Stimulated activated CD4-positive, alpha-beta T cell treated with anti-CD3 and anti-CD28 coated beads, Interleukin-1b, Interleukin-23, amount 100 ng/mL, for 1 hour (primary cell): ENCODE measurements at places on chromosomes 4 and X.

DNA sequence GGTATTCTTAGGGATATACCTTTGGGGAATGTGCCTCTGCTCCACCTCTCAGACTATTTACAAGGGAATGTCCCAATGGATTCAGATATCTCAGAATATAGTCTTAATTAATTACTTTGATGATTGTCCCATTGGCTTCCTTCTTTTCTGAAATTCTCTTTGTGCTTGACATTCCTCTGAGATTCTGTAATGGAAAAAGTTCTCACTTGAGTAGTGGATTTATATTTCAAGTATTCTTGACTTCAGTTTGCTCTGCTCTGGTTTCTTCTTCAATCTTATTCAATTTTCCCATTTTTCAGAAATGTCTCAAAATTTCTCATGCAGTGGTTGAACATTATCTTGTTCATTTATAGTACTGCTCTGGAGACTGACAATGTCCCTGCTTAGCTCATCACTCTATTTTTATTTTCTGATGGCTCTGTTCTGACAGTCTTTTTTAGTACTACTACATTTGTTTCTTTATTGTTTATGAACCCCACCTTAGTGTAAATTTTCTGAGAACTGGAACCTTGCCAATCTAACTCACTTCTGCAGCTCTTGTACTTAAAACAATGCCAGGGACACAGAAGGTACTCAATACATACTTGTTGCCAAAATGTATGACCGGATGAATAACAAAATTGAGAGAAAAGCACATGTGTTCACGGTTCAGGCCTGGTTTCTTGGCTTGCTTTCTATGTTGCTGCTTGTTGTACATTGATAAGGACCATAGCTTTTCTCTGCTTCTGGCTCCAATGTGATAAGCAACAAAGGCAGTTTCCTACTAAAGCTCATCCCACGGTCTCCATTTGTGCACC, 471.7 kb downstream of the GASK1B start:
- no peak for DNase-seq

GRCh38 chrX:121671649-121672048, 624.2 kb downstream of the GLUD2 start:
- DNase-seq = no peak

- DNase-seq = no peak
These were observed 77.2 kb upstream of the DHRSX start for GRCh38 chrX:2577844-2578466.

DNA sequence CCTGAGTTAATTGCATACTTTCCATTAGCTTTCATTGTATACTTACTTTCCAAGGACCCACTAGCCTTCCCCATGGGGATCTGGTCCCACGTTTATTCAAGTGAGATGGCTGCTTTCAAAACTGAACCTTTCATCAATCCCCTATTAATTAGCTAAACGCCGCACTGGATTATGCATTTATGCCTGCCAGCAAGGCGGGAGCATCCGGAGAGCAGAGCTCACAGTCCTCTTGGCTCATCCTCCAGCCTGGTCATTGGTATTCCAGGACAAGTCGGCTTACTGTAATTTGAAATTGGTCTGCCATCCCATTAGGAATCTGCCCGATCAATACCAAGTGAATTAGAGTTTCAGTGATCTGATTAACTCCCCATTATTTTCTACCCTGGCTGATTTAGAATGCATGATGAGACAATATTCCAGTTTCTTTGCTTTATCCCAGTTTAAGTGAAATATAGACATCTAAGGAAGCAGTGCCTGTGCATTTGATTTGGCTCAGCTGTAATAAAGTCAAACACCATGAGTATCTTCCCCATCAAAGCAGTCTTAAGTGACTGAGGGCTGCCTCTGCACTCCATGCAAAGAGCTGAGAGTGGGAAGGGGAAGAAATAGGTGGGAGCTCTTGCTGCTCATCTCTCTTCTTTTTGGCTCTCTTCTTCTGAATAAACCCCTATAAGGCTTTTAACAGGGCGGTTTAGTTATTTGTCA, 411.4 kb downstream of the GPAT3 start:
- DNase-seq = no peak

DNA sequence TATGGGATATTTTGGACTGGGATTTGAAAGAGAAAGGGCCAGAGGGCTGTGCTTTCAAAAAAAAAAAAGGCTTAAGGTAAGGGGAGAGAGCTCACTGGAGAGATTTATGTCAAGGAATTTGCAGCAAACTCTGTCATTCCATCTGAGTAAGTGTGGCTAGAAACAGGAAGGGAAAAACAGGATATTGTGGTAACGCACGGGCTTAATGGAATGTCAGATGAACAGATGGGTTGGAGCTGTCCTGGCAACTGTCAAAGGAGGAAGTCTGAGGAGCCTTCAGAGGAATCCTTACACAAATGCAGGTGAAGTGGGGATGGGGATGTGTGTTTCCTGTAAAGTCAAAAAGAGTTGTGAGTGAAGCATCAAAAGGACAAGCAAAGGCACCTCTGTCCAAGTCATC, 15.1 kb upstream of the NKX3-2 start:
- no peak for DNase-seq

DNA sequence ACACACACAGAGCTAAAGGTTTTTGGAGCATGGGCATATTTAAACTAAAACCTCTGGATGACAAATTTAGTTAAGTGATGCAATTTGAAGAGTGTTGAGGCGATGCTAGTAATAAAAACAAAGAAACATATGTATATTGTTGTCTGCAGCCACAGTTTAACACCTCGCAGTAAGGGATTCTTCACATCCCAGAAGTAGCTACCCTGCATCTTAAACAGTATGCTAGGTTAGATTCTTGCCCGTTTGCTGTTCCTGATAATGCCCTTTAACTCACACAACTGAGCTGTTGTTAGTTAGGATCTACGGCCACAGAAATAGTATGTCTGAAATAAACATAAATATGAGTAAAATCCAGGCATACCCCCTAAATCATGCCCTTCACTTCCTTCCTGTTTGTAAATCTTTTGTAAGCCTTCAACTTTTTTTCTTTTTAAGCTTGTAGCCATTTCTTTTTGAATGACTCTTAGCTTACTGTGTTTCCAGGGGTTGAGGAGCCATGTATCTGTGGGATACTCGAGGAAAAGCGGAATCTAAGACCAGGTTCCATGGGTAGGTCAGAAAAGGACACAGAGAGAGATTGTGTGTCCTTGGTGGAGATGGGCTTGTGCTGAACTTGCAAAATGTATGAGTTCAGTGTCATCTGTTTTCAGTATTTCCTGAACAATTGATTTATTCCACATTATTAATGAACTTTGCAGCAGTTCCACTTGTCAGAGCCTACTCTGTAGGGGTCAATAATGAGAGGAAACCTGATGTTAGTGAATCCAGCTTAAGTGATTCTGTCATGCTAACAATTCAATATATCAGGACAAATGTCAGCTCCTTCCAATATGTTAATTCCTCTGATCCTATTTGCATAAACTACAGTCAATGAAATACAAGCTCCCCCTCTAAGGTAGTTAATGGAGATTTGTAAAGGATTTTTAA, 349.6 kb downstream of the GPAT3 start:
- no peak for DNase-seq

DNA sequence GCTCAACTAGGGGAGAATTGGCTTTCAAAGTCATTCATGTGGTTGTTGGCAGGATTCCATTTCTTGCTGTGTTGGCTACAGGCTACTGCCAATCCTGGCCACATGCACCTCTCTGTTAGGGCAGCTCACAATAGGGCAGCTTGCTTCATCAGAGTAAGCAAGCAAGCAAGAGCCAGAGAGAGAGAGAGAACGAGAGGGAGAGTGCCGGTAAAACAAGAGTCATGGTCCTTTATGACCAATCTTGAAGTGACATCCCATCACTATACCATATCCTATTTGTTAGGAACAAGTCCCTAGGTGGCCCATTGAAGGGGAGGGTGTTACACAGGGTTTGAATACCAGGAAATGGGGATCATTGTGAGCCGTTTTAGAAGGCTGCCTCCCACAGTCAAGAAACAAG, 33.0 kb upstream of the TLR2 start:
- DNase-seq = no peak

GRCh38 chr4:123606946-123607542, 210.4 kb downstream of the SPRY1 start:
- no peak for DNase-seq

- no peak for DNase-seq
These were observed 262.8 kb upstream of the VCX start for GRCh38 chrX:7580127-7580526.

DNA sequence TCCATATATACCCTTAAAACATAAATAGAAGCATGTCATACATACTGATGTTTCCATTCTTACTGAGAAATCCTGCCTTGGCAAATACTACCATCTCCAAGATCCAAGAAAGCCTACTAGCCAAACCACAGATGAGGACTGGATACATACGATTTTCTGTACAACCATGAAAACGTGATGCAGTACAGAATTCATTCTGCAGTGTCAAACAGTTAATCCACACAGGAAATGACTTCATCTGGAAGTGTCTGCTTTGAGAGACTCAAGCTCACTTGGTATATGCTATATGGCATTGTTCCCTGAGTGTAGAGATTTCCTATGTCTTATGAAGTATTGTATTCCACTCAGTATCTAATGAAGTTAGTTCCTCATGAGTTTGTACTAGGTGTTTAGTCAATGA, 94.3 kb downstream of the CT47B1 start:
- no peak for DNase-seq

GRCh38 chrX:104469771-104470170, 96.2 kb upstream of the IL1RAPL2 start:
- DNase-seq = no peak

DNA sequence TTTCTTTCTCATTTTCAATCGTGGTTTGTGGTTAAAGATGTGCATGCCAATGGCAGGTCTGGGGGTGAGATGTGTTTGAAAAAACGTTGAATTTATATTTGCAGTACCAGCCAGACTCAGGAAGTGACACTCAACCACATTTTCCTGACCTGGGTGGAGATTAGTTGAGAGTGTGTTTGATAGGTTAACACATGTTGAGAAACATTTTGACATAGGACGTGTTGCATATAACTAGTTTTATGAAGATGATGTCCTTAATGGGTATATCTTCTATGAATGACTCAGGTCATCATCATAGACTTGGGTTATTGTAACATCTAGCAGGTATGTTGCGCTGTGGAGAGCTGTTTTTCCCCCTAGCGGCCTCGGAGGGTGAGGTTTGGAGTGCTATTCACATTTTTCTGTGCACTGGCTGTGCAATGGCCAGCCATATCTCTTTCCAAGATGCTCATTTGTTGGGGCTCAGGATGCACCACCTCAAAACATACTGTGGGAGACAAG, 21.7 kb upstream of the CD38 start:
- peak; percentile 39 for DNase-seq

DNA sequence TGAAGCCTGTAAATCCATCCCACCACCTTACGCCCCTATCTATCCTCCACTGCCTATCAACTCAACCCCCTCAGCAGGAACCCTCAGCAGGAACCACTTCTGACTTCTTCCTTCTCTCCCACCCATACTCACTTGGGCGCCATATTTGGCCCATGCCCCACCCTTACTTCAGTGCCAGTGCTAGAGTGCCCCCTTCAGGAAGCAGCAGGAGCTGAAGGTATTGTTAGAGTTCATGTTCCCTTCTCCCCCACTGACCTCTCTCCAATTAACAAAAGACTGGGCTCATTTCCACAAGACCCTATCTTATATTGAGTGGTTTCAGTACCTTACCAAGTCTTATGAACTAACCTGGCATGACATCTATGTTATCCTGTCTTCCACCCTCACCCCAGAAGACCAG, 363.1 kb upstream of the SLIT2 start:
- no peak for DNase-seq

- DNase-seq = no peak
These were observed 2.7 kb downstream of the GRIA3 start for GRCh38 chrX:123186801-123187200.

GRCh38 chrX:56766554-56767347, 37.7 kb downstream of the NBDY start:
- no peak for DNase-seq

GRCh38 chr4:6688879-6689505, 4.7 kb upstream of the S100P start:
- no peak for DNase-seq

- DNase-seq = no peak
These were observed 33.1 kb downstream of the PDK3 start for GRCh38 chrX:24498181-24498580.

DNA sequence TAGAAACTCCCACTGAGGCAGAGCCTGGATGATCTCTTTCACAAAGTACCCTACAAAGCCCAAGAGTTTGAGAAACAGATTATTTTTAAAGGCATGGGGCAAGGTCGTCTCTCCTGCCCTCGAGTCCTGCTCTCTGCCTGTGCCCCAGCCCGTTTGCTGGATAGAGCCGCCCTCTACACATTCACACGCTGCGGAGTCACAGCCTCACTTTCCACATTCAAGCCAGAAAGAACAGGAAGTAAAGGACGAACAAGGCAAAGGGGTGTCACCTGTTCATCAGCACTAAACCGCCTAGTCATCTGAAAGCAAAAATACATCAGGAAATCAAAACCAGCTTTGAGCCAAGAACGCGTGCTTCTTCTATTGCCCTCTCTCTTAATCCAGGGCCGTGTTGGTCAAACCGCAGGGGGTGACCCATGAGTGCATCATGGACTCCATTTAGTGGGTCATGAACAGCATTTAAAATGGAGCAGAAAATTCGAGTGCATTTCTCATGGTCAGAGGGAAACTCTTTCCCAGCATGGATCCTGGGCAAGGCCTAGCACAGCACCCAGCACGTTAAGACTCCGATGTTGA, 83.4 kb downstream of the PHKA2 start:
- DNase-seq = no peak

DNA sequence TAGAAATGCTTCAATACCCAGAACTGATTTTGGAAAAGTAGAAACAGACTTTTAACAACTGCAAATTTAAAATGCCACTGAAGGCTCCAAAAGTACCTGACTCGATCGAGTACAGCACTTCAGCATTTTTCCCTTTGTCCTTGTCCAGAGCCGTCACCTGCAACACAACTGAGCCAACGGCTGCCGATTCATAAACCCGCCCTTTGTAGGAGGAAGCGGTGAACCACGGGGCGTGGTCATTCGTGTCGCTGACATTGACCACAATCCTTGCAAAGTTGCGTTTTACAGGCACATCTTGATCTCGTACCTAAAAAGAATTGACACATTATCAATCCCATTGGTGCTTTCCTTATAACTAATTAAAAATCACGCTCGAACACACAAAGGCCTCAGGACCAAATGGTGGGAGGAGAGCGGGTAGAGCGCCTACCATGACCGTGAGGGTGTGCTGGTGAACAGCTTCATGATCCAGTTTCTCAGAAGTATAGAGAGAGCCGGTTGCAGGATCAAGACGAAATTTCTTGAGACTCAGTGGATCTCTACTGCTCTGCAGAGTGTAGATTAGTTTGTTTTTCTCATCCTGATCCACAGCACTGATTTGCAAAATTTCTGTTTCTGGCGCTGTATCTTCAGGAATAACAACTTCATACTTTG, 72.8 kb upstream of the MTNR1A start:
- DNase-seq = no peak

GRCh38 chr4:86837691-86838503, 11.3 kb downstream of the SLC10A6 start:
- no peak for DNase-seq

- no peak for DNase-seq
These were observed 115.1 kb upstream of the SFRP2 start for GRCh38 chr4:153904011-153904410.

DNA sequence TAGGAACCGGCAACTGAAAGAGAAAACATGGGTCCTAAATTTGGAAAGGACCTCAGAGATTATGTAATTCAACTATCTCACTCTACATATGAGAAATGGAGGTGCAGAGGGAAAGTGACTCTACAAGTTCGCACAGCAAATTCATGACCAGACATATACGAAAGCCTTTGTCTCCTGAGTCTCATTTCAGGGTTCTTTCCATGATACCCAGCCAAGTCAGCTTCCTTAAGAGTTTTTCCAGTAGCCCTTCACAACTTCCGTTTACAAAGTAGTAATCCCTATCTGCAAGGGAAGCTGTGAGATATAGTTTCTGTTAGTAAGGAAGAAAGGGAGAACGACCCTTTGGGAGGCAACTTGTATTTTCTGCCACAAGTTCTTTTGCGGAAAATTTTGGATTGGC, 110.6 kb downstream of the TEX13A start:
- DNase-seq = no peak
